ENCODE measurements at places on chromosomes 7 and 10.
A peak's percentile ranks its signal among the peaks of the same experiment; 100 is the strongest.

GRCh38 chr7:148865283-148865682 lies 18.8 kb downstream of the EZH2 start:
- DNase-seq = no peak

DNA sequence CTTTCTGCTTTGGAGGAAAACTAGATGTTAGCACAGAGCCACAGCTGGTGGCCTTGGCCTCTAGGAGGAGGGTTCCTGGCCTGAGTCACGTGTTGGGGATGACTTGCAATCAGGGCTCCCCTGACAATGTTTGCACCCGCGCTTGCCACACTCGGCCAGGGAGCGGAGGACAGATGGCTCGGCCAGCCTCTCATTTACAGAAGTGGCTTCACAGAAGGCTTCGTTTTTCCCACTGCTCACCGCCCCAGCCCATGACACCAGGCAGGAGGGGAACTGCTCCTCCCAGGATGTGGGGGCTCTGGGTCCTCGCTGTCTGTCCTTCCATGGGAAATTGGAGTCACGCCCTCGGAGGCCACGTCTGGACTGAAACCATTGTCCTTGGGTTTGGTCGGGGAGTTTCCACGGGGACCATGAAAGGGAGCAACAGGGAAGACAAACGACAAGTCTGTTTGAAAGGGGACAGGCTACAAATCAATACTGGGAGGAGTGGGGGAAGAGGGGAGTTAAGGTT lies 49.6 kb upstream of the UBE3C start:
- no peak for DNase-seq

- no peak for DNase-seq
Observed at GRCh38 chr10:131249955-131250344, 61.6 kb downstream of the TCERG1L start.

DNA sequence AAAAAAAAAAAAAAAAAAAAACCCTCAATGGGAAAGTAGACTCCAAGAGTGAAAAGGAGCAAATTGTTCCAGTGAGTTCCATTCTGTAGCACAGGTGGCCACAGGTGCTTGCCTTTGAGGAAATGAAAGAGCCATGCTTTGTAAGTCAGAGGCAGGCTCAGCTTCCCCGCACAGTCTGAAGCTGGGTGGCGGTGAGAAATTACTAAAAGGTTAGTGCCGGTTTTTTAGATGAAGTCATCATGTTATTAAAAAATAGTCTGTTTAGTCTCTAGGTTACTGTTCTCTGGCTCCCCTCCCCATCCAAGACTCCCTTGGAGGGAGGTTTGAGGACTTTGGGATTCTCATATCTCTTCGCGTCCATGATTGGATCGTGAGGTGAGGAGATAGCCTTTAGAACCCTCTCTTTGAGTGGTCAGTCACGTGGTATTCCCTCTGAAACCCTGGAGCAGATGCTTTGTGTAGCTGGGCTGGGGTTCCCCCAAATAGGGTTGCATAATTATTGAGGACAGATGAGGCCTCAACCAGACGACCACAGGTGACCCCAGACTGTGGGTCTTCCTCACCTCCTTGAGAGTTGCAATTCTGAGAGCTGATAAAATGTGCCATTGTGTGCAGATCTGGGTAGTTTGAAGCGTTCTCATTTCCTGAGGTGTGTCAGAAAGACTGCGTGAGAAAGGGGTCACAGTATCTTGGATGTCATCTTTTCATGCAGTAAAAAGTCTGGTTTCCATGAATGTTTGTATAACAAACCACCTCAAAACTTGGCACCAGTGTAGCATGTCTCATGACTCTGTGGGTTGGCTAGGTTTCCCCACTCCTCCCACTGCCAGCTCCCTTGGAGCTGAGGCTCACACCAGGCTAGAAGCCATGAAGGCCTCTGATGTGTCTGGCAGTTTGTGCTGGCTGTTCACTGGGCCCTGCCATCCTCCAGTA lies 27.1 kb downstream of the OGDH start:
- peak; percentile 87 for DNase-seq

DNA sequence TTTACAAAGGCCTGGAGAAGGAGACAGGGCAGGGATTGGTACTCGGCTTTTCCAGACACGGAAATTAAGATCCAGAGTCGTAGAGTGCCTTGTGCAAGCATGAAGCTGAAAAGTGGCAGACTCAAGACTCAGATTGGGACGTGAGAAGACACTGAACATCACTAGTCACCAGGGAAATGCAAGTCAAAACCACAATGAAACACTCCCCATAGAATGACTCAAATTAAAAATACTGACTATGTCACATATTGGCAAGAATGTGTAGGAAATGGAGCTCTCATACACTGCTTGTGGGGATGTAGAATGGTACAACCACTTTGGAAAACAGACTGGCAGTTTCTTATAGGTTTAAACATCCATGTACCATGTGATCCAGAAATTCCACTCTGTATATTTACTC lies 472.0 kb downstream of the RPS24 start:
- DNase-seq = peak; percentile 30

DNA sequence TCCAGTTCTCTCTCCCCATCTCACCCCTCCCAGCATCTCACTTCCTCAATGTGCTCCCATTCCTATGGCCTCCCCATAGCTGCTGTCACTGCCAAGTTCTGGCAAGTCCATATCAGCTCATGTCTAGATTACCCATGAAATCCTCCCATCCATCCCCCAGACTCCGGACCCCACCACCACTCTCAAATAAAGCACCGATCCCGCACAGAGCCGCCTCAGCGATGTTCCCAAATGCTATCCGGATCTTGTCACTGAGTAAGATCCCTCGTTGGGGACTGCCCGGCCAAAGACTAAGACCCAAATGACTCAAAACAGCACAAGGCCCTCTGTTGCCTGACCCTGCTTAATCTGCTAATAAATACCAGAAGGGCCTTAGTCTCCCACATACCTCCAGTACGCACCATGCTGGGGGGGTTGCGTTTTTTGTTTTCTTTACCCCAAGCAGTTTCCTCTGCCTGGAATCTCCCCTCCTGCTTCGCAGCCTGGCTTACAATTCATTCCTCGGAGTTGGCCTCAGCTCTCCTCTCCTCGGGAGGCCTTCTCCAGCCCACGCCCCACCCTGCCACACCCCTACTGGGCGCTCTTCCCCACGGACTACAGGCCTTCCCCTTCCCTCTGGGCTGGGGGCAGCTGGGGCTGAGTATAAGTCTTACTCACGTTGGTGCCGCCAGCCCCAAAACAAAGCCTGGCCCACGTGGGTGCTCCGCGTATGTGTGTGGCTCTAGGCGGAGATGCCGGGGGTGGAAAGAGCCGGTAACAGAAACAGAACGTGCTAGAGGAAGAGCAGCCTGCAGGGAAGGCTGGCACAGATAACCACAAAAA lies 1.8 kb upstream of the DUSP5 start:
- DNase-seq = peak; percentile 91

DNA sequence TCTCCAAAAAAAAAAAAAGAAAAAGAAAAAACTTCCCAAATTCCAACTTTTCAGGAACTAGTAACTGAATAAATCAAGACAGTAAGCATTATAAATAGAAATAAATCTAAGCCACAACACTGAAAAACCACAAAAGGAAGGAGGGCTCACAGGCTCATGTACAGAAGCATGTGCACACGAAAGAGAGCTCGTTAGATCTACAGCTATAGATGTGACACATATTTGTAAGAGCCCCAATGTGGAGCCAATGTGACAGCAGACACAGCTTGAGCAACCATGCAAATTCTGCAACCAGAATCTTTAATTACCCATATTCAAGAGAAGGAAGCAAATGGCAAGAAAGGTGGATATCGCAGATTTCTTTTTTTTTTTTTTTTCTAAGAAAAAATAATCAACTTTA lies 94.7 kb downstream of the SORBS1 start:
- DNase-seq = no peak

DNA sequence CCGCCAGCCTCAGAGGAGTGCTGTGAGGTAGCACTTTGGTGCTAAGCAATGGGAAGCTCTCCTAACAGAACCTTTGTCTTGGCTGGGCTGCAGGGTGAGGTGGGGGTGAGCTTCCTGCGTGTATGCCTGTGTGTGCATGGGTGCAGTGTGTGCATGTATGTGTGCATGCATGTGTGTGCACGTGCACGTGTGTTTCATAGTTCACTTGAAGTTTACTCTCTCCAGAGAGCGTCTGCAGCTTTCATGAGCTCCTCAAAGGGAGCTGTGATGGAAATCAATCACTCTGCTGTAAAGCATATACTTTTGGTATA lies 4.9 kb upstream of the ZNF467 start:
- no peak for DNase-seq

DNA sequence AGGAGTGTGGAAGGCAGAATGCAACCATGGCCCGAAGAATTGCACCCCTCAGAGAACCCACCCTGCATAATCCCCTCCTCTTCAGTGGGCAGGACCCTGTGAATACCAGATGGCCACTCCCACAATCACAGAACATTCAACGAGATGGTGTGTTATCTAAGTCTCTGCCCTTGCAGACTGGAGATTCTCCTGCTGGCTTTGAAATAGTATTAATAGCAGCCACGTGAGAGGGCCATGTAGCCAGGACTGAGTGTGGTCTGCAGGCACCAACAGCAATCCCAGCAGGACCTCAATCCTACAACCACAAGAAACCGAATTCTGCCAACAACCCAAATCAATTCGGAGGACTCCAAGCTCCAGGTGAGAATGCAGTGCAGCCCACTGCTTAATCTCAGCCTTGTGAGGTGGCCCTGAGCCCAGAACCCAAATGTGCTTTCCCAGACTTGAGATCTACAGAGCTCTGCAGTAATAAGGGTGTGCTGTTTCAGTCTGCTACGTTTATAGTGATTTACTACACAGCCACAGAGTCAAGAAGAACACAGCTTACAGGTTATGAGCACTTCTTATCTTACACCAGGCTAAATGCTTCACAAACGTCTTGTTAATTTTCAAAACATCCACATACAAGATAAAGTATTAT lies 72.1 kb downstream of the VOPP1 start:
- no peak for DNase-seq

- peak; percentile 15 for DNase-seq
Observed at GRCh38 chr7:135925210-135925609, 51.9 kb downstream of the MTPN start.

- peak; percentile 75 for DNase-seq
Observed at GRCh38 chr10:62384057-62384446, 9.9 kb downstream of the ZNF365 start.

GRCh38 chr7:151599401-151600227 lies 79.9 kb upstream of the RHEB start:
- peak; percentile 95 for DNase-seq

GRCh38 chr7:94439893-94440381 lies 45.2 kb downstream of the COL1A2 start:
- no peak for DNase-seq

- no peak for DNase-seq
Observed at GRCh38 chr7:152956006-152956405, 196.5 kb downstream of the ACTR3B start.

DNA sequence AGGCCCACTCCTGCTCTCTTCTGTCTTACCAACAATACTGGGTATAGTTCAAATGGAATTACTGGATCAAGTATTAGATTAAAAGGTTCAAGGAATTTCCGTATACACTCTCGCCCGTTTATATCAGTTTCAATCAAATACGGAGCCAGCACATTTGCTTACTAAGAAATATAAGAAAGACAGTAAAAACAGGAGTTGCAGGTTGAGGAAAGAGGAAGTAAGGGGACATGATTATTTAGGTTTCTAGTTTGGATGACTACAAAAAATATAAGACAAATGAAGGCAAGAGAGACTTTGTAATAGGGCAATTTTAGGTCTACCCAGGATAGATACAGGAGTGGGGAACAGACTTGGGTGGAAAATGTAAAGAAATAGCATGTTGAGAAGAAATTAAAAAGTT lies 109.9 kb upstream of the ABI1 start:
- DNase-seq = no peak

DNA sequence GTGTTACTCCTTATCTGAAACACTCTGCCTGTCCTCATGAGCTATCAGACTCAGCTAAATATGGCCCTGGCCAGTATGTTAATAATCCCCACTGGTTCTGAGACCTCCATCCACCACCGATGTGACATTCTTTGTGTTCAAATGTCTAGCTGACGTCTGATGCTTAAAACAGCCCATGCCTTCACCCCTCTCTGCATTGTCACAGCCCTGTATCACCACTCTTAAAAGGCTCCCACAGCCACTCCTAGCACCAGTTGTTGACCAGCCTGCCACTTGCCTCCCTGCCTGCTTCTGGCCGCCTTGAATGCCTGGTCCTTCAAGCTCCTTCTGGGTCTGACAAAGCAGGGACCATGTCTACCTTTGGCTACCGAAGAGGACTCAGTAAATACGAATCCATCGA lies at the start of gene LMOD2:
TSS of gene LMOD2 (plus strand) at position 253 of the 400 bp plus-strand sequence. CDS start at position 351, 98 bp downstream.
- no peak for DNase-seq

- no peak for DNase-seq
Observed at GRCh38 chr10:110613996-110614495, 30.1 kb upstream of the RBM20 start.

DNA sequence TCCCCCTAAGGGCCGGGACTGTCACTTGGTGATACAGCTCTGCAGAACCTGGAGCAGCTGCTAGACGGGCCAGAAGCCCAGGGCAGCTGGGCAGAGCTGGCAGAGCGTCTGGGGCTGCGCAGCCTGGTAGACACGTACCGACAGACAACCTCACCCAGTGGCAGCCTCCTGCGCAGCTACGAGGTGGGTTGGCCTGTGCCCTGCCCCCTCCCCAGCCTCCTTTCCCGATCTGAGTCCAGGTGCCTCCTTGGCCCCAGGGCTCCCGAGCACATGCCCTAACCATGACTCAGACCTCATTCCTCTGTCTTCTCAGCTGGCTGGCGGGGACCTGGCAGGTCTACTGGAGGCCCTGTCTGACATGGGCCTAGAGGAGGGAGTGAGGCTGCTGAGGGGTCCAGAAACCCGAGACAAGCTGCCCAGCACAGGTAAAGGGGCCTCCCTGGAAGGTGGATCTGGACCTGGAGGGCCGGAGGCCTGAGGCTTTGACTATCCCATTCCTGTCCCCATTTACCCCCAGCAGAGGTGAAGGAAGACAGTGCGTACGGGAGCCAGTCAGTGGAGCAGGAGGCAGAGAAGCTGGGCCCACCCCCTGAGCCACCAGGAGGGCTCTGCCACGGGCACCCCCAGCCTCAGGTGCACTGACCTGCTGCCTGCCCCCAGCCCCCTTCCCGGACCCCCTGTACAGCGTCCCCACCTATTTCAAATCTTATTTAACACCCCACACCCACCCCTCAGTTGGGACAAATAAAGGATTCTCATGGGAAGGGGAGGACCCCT lies 6.4 kb downstream of the NFKB2 start:
- peak; percentile 23 for DNase-seq

GRCh38 chr10:63256009-63256773 lies 123.1 kb downstream of the NRBF2 start:
- peak; percentile 21 for DNase-seq

DNA sequence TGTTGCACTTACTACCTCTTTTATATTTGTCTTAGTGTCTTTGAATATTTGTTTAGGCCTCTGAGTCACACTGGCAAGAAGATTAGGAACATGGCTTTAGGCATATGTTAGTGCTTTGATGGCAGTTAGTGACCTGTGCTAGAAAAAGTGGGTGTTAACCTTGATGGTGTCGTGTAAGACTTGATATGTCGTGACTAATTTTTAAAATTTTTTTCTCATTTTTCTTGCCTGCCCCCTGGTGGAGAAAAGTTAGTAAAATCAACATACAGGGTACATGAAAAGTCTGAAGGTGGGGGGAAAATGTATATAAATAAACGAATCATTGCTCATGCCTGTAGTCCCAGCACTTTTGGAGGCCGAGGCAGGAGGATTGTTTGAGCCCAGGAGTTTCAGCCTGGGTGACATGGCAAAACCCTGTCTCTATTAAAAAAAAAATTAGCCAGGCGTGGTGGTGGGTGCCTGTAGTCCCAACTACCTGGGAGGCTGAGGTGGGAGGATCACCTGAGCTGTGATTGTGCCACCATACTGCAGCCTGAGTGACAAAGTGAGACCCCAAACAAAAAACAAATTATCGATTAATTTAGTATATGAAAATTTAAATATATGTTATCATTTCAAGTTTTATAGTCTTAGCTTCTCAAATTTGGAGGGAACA lies 44.6 kb downstream of the TAX1BP1 start:
- DNase-seq = peak; percentile 58

GRCh38 chr10:14654821-14655382 lies 119.8 kb downstream of the FAM107B start:
- no peak for DNase-seq
